ENCODE measurements at places on chromosomes 1 and 21. TPM values are rescaled to one million over a fixed set of nuclear protein-coding genes. Genes with fewer than 3 reads are reported as not detected.

SPRR2G gene
- not detected for polyA plus RNA-seq

NT5C1A gene
- polyA plus RNA-seq = not detected

- no peak for DNase-seq
Observed at GRCh38 chr21:38740090-38740489, 65.6 kb upstream of the ETS2 start.

DNA sequence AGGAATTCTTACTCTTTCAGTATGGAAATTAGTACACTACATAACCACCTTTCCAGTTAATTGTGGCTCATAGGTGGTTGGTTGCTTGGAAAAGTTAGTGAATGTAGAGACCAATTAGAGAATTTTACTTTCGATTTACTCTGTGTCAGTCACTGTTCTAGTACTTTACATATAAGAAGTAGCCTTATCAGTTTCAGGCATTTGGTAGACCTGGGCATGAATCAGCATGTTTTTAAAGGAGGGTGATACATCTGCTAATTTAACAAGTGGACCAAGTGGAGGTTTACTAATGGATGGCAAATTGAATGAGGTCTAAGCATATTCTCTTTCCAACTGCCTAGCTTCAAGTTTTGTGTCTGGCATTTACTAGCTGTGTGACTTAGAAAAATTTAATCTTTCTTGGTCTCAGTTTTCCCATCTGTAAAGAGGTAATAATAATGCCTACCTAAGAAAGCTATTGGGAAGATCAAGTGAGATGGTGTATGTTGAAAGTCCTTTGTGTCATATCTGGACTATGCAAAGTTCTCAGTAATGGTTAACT lies 1158.6 kb downstream of the PLA2G4A start:
- no peak for DNase-seq

DNA sequence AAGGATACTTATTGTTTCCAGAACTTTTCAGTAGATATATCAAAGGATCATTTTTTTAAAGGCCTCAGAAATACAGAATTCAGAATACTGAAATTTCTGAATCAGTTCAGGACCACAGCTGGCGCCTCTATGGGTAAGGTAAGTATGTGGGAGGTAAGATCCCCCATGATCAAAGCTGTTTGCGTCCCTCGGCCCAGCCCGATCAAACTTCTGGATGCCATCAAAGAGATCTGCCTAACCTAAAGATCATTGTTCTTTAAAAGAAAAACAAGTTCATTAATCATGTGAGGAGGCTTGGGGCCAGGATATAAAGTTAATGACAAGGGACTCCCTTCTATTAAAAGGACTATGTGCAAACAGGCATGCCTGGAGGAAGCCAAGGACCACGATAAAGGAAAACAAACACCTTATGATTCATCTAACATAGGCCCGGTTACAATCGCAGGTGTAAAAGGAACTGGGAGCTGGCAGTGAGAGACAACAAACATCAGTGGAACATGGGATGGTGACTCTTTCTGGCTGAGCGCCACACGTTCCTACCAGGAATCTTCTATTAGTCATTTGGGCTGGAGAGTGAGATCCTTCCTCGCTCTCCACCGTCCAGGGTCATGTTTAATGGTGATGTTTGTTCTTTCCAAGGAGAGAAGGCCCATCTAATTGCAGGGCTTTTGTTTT lies 2.8 kb upstream of the BACE2 start:
- DNase-seq = no peak

DNA sequence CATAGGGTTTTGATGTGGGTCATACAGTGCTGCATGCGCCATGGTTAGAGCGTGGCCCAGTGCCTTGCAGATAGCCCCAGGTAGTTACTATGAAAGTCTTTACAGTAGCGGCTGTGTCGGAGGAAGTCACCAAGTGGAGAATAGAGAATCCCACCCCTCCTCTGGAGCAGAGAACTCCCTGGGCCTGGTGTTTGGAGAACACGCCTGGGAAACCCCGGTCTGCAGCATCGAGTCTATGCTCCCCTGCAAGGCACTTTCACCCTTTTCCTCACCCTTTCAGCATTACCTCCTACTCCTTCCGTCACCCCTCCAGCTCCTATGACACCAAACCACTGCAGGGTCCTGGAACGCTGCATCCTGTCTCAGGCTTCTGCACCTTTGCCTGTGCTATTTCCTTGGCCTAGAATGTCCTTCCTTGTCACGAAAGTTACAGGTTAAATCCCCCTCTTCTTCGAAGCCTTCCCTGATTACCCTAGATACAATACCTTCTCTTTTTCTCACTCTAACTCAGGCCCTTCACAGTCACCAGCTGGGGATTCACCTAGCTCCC lies 2.7 kb upstream of the SLC1A7 start:
- no peak for DNase-seq

MTARC2 gene
- not detected for polyA plus RNA-seq

WLS gene
- polyA plus RNA-seq = not detected

GRCh38 chr1:56206391-56206790 lies 373.0 kb downstream of the PLPP3 start:
- no peak for DNase-seq

DNA sequence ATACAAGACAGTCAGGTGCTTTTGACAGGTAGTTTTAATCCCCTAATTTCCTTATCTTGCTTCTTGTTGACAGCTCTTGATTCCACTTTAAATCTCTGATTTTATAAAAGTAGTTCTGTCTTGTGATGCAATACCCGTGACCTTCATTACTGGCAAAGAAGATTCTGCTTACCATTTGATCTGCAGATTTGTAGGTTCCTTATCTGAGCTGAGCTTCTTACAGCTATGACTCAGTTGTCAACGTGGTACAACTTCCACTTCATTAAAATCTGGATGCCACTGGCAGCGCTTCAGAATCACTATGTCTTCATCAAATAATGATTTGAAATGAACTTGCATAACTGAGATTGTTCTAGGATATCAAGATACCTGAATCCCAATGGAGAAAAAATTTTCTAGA lies 543.6 kb upstream of the B3GALT2 start:
- no peak for DNase-seq

DNA sequence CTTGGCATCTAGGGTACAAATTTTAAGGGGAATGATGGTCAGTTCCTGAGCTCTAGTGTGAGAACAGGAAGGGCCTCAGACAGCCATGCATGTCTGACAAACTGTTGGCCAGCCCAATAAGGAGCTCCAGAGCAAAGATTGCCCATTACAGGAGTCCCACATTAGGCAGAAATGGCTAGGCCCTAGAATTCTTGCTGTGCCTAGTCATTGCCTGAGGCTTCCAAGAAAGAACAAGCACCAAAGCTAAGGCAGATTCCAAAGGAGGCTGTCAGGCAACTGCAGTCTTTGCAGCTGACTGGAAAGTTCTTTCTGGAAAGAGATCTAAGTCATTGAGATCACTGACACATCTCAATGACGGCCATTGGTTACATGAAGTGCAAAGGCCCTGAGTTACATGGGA lies 3.9 kb upstream of the STIL start:
- no peak for DNase-seq

CYYR1 gene
- not detected for polyA plus RNA-seq

IGFN1 gene
- not detected for polyA plus RNA-seq

S100B gene
- polyA plus RNA-seq = 92.4 TPM

- DNase-seq = no peak
Observed at GRCh38 chr1:109514846-109515245, 5.3 kb upstream of the AMIGO1 start.

- no peak for DNase-seq
Observed at GRCh38 chr1:96978444-96978843, 256.9 kb downstream of the PTBP2 start.

DNA sequence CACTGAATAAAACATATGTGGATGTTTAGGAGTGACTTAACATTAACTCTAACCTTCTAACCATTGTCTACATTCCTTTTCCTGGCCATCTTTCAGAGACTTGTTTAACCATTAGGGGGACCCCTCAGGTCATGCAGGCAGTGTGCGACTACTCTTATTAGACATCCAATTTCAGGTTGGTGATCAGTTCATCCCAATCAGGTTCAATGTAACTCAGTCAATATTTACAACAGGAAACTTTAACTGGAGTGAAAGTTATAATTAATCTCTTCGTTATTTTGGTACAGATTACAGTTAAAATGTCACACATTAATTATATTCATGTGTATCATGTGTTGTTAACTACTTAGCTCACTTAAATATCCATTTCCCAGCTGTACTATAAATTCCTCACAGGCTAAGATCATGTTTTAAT lies 68.8 kb upstream of the RGS1 start:
- DNase-seq = no peak

VAV3 gene
- 2.9 TPM for polyA plus RNA-seq

MMEL1 gene
- 9.6 TPM for polyA plus RNA-seq

- peak; percentile 62 for DNase-seq
Observed at GRCh38 chr1:25549273-25550154, 6.1 kb downstream of the LDLRAP1 start.

CAMK1G gene
- not detected for polyA plus RNA-seq

PEAR1 gene
- polyA plus RNA-seq = not detected

GRCh38 chr1:230836793-230837192 lies 31.5 kb downstream of the C1orf198 start:
- DNase-seq = no peak

GRCh38 chr1:108591466-108591865 lies 31.6 kb downstream of the EEIG2 start:
- no peak for DNase-seq

GJB5 gene
- not detected for polyA plus RNA-seq

NBPF26 gene
- 2.2 TPM for polyA plus RNA-seq

- DNase-seq = no peak
Observed at GRCh38 chr1:73979684-73980083, 218.3 kb downstream of the LRRIQ3 start.

GRCh38 chr1:95013950-95014574 lies 58.7 kb downstream of the ALG14 start:
- DNase-seq = no peak

- DNase-seq = no peak
Observed at GRCh38 chr1:78176448-78176847, 130.7 kb downstream of the GIPC2 start.

NBPF6 gene
- polyA plus RNA-seq = not detected

DNA sequence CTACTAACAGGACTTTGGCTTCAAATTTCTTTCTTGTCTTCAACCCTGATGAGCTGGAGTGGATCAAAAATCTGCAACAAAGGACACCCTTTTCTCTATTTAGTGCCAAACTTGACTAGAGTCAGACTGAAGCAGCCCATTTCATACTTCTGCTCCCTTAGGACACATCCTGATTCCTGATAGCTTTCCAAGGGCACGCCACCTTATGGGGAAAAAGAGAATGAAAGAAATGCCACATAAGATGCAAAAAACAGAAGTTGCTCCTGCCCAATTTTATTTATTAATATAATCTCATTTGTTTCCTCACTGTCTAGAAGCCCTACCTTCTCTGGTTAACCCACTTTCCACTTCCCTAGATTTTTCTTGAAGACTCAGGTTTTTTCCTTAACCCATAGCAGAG lies 72.7 kb upstream of the NBPF4 start:
- DNase-seq = no peak

- no peak for DNase-seq
Observed at GRCh38 chr1:38041936-38042834, 4.4 kb downstream of the POU3F1 start.

GRCh38 chr1:109946511-109946910 lies 35.9 kb downstream of the CSF1 start:
- DNase-seq = no peak

DNA sequence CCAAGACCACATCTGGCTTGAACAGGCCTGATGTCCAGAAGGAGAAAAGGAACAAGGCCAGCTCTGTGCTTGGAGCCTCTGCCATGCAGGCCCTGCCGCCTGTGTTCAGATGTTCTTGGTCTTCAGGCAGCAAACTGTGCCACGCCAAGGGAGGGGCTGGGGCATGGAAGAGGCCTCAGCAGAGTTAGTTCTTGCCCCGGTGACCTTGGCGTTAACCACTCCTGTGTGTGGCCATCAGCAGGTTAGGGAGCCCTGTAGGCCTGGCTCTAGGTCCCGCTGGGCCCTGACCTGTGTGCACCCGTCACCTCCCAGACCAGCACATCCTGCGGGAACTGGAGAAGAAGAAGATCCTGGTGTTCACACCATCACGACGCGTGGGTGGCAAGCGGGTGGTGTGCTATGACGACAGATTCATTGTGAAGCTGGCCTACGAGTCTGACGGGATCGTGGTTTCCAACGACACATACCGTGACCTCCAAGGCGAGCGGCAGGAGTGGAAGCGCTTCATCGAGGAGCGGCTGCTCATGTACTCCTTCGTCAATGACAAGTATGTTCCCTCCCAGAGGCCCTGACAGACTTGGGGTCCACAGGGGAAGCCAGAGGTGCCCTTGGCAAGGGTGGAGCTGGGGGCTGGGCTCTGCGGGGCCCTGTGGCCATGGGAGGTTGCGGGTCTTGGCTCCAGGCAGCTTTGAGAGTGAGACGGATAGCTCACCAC lies 7.1 kb downstream of the ZC3H12A start:
- no peak for DNase-seq

MASP2 gene
- polyA plus RNA-seq = not detected

GRCh38 chr1:222097588-222097987 lies 355.7 kb upstream of the DUSP10 start:
- DNase-seq = no peak

- DNase-seq = no peak
Observed at GRCh38 chr1:223341121-223341520, 22.9 kb downstream of the SUSD4 start.

GRCh38 chr1:171256940-171257606 lies 8.8 kb downstream of the FMO1 start:
- DNase-seq = no peak

KCNJ9 gene
- polyA plus RNA-seq = 0.10 TPM

DNA sequence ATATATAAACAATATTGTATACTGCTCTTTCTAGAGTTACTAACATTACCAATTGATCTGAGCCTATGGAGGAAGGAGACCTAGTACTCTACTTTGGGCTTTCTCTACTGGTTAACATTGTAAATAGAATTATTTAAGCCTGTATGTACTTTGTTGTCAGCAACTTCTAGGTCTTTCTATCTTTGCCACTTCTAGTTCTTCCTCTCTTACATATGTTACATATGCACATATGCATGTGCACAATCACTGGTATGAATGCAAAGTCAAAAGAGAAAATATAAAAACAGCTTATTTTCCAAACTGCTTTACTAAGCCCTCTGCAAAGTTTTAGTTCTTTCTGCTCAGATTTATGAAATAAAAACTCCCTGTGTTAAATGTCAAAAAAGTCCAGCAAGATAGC lies 84.3 kb downstream of the PTPRC start:
- no peak for DNase-seq

GRCh38 chr1:41486371-41487125 lies 2.1 kb upstream of the EDN2 start:
- no peak for DNase-seq
